Activated CD8-positive, alpha-beta T cell treated with anti-CD3 and anti-CD28 coated beads for 36 hours (primary cell): ENCODE measurements at places on chromosomes 1 and 21.
A peak's percentile ranks its signal among the peaks of the same experiment; 100 is the strongest.

DNA sequence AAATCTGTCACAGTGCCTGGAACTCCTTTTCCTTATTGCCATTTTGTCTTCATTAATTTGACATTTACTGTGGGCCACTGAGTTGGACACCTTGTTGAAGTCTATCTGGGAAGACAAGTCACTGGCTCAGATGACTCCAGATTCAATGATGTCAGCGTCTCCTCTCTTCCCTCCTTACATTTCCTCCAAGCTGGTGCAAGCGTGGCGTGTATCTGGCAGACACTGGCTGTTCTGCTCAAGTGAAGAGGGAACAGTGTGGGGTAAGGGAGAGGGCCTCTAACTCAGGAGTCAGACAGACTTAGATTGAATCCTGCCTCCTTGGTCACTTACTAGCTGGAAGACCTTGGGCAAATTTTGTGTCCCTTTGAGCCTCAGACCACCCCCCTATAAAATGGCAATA is 8.7 kb upstream of the ZNF691 start:
- DNase-seq: no peak

DNA sequence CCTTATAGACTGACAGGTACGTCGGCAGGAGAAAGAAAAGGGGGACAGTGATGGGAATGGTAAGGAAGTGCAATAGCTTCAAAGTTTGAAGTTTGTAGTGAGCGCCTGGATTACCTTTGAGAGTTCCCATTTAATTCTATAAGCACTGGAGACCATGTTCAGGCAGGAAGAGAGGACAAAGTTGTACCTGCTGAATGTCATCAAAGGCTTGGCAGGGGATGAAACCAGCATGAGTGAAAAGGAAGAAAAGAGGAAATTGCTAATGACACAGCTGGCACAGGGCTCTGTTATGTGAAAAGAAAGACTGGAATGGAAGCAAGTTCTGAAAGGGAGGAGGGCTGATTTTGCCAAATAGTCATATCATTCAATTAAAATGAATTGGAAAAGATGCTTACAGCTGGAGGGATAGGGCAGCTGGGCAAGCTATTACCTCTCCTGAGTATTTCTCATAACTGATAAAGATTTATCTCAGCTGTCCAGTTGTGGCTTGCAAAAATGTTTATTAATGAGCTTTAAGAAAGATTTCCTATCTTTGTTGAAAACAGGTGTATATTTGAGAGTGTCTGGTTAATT is 109.2 kb downstream of the HMCN1 start:
- no peak for DNase-seq

DNA sequence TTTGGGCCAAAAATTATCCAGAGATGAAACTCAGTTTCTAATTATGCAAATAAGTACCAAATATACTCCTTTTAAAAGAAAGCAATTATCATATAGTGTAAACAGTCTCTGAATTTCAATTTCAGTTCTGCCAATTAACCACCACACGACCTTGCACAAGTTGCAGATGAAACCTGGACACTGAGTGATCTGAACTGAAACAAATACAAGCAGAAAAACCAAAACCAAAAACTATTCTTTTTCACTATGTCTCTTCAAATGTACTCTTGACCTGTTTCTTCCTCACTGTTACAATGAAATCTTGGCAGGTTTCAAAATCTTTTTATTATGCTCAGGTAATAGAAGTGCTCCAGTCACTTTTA is 79.2 kb downstream of the TYW3 start:
- DNase-seq: no peak

- no peak for DNase-seq
Observed at GRCh38 chr1:39370602-39371001, 120.8 kb upstream of the BMP8A start.

GRCh38 chr1:230145505-230145899 is 78.5 kb downstream of the GALNT2 start:
- DNase-seq: peak; percentile 20

- DNase-seq: peak; percentile 47
Observed at GRCh38 chr21:45995686-45996179, 14.2 kb downstream of the COL6A1 start.
